ENCODE measurements at places on chromosomes 1 and 21.

DNA sequence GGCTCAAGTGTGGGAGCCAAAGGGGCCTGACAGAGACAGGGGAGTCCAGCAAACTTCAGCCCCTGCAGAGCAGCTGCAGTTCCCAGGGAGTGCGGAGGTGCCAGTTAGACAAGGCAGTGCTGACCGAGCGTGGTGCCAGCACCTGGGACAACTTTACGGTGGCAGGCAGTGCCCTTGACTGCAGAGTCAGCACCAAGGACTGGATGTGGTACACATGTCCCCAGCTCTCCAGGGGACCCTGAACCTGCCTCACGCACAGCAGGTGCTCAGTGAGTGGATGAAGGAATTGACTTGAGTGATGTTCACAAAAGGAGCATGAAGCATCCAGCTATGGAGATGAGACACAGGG is 296.5 kb downstream of the SIPA1L2 start:
- no peak for DNase-seq

DNA sequence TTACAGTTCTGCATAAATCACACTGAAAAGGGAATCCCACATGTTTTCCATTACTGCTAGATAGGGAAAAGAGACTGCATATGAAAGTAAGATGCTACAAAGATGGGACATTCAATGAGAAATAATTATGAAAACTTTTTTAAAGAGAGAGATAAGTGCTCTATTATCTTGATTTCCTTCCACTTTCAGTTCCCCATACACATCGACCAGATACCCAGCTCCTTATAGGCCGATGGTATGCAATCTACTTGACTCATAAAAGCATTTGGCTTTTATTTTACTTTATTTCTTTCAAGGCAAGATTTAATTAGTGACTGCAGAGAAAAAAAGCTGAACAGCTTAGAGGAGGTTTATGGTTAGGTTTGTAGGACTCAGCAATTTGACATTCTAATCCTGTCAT is 13.1 kb downstream of the BRINP2 start:
- DNase-seq: no peak

DNA sequence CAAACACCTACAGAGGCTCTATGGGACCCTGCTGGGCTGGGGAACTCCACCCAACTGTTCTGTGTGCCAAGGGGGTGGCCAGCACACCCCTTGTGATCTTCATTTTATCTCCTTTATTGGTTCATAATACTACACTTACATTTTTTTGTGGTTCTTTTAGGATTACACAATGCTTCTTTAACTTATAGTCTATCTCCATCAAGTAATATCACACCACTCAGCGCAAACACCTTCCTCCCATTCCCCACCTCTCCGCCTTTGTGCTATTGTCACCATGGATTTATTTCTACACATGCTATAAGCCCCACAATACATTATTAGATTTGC is 15.9 kb downstream of the EFNA3 start:
- no peak for DNase-seq

GRCh38 chr1:247332623-247333361 is 1.1 kb upstream of the ZNF496 start:
- no peak for DNase-seq

GRCh38 chr1:30657131-30658013 is 66.0 kb downstream of the MATN1 start:
- DNase-seq: no peak

GRCh38 chr1:18470671-18471355 is 9.9 kb upstream of the KLHDC7A start:
- no peak for DNase-seq

GRCh38 chr1:167173516-167174184 is 47.0 kb upstream of the POU2F1 start:
- DNase-seq: no peak

- DNase-seq: no peak
Observed at GRCh38 chr1:183032122-183032921, 9.1 kb downstream of the LAMC1 start.

GRCh38 chr1:116330846-116331245 is 42.2 kb upstream of the ATP1A1 start:
- no peak for DNase-seq

DNA sequence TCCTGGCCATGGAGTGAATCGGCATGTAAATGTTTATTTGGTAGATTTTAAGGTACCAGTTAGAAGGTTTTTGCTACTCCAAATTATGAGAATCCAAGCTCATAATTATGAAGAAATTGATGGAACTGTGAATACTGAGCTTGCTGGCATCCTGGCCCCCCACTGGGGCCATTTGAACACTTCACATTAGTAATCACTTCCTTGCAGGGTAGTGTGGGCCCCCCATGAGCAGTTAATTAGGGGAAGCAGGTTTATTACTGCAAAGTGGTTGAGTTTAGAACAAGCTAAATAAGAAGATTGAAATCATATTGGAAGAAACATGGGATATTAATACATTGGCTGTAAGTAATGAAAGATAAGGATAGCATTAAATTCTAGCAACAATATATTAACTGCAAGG is 86.7 kb downstream of the S1PR1 start:
- no peak for DNase-seq

- no peak for DNase-seq
Observed at GRCh38 chr1:183807549-183808168, 2.7 kb downstream of the RGL1 start.

DNA sequence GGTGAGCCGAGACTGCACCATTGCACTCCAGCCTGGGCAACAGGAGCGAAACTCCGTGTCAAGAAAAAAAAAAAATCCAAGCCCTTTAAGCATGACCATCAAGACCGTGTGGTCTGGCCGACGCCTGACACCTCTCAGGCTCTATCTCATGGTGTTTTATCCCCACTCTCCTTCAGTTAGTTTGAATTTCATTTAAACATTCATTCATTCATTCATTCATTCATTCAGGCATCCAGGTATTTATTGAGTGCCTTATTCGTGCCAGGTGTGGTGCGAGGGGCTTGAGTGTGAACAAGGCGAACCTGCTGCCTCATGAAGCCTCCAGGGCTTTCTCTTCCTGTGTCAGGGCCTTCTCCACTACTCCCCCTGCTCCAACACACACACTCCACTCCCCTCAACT is 22.6 kb upstream of the OPRD1 start:
- DNase-seq: no peak

DNA sequence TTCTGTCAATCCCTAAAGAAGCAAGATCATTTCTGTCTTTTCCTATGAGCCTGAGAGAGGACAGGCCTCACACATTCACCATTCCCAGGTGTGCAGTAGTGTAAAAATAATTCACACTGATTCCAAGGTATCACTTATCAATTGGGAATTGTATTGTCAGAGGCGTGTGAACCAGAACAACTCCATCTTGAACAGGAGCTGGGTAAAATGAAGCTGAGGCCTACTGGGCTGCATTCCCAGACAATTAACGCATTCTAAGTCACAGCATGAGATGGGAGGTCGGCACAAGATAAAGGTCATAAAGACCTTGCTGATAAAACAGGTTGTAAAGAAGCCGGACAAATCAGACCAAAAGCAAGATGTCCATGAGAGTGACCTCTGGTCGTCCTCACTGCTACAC is 239.2 kb downstream of the SMYD3 start:
- DNase-seq: no peak

Measured in GOT3 (cell line).